ENCODE measurements at places on chromosomes 13 and 19. TPM values are rescaled to one million over a fixed set of nuclear protein-coding genes. Genes with fewer than 3 reads are reported as not detected.

DNA sequence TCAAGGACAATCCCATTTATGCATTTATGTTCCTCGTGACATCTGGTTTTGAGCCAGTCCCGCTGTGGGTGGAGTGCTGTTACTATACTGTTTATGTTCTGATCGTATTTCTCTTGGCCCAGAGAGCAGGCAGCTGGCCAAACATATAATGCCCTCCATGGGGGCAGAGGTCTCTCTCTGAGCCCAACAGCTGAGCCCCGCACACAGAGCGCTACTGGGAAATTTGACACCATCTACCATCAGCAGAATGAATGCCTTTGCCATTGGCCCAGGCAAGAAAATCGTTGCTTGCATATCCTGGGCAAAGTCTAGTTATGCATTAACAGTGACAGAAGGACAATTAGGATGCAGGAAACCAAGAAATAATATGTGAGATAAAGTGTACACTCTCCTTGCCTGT is 126.8 kb upstream of the CACNA1A start:
- DNase-seq: no peak
- no peaks in the 10 kb centered on the region for H3K4me1 ChIP-seq
- peaks cover 3% of the 10 kb centered on the region for H3K27me3 ChIP-seq
- H3K27ac ChIP-seq: no peak overlapping the region

GRCh38 chr19:7227735-7228134 is 66.5 kb downstream of the INSR start:
- H3K36me3 ChIP-seq: no peaks in the 10 kb centered on the region
- no peak overlapping the region for H3K4me3 ChIP-seq
- peaks cover 8% of the 10 kb centered on the region for H3K27me3 ChIP-seq

GRCh38 chr19:41426952-41427646 is at the start of gene B3GNT8:
B3GNT8 (minus strand) TSS chr19:41427374; CDS start chr19:41426778, 596 bp downstream.
- H3K4me1 ChIP-seq: peaks cover 17% of the 10 kb centered on the region
- DNase-seq: peak; percentile 71
- H3K27me3 ChIP-seq: no peaks in the 10 kb centered on the region
- peak within 1 kb of the TSS; percentile 97 for H3K27ac ChIP-seq

- DNase-seq: no peak
- H3K27me3 ChIP-seq: no peaks in the 10 kb centered on the region
- no peaks in the 10 kb centered on the region for H3K4me1 ChIP-seq
- no peaks in the 10 kb centered on the region for H3K36me3 ChIP-seq
- H3K4me3 ChIP-seq: no peak overlapping the region
- no peak overlapping the region for H3K27ac ChIP-seq
Observed at GRCh38 chr13:51776179-51776578, 27.8 kb downstream of the DHRS12 start.

GRCh38 chr19:32220951-32221350 is 124.5 kb upstream of the ZNF507 start:
- no peak overlapping the region for H3K4me3 ChIP-seq
- H3K27me3 ChIP-seq: peaks cover 37% of the 10 kb centered on the region
- H3K4me1 ChIP-seq: peaks cover 9% of the 10 kb centered on the region
- H3K27ac ChIP-seq: no peak overlapping the region
- H3K36me3 ChIP-seq: no peaks in the 10 kb centered on the region
- DNase-seq: no peak

GRCh38 chr19:33403973-33404304 is 30.4 kb downstream of the CEBPG start:
- H3K4me1 ChIP-seq: no peaks in the 10 kb centered on the region
- no peaks in the 10 kb centered on the region for H3K36me3 ChIP-seq
- no peak for DNase-seq
- H3K4me3 ChIP-seq: no peak overlapping the region

- no peak overlapping the region for H3K4me3 ChIP-seq
- no peaks in the 10 kb centered on the region for H3K4me1 ChIP-seq
- H3K27me3 ChIP-seq: peaks cover 6% of the 10 kb centered on the region
- no peak for DNase-seq
Observed at GRCh38 chr13:43200736-43201135, 177.3 kb downstream of the DNAJC15 start.

DNA sequence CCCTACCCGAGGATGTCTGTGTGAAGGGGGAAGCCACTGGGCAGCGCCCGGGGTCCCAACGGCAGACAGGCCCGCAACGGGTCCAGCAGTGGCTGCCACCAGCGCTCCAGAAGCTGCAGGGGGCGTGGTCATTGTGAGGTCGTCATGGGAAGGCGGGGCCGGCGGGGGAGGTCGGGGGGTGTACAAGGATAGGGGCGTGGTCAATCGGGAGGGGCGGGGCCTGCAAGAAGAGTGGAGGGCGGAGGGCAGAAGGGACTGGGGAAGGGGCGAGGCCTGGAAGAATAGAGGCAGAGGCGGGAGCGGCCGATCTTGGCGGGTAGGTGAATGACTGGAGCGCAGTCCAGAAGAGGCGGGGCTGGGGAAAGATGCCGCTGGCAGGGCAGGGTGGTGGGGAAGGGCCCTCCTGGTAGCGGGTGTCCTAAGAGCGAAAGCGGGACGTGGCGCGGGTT is 4.4 kb downstream of the FUZ start:
- no peaks in the 10 kb centered on the region for H3K27me3 ChIP-seq
- H3K4me1 ChIP-seq: peaks cover 31% of the 10 kb centered on the region
- H3K27ac ChIP-seq: peak overlapping the region; percentile 82
- peak overlapping the region; percentile 83 for H3K4me3 ChIP-seq

DNA sequence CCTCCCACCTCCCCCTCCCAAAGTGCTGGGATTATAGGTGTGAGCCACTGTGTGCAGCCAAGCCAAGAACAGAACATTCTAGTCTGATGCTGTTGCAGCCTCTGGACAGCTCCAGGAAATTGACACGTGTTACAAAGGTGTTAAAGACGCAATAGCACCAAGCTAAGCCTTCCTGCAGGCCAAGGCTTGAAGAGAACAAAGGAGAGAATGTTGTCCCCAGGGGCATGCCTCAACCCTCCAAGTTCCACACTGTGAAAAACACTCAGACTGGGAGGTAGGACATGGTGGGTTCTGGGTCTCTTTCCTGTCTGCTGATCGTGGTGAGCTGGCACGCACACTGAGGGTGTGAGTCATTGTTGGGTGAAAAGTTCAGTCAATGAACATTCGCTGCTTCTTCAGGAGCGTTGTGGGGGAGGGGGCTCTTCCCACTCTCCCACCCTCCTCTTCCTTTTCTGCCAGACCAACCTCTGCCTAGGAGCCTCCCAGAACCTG is 5.3 kb upstream of the PTPRS start:
- H3K27me3 ChIP-seq: peaks cover 20% of the 10 kb centered on the region
- H3K4me3 ChIP-seq: no peak overlapping the region
- no peaks in the 10 kb centered on the region for H3K36me3 ChIP-seq
- no peak for DNase-seq

- DNase-seq: peak; percentile 46
- peaks cover 18% of the 10 kb centered on the region for H3K4me1 ChIP-seq
- peaks cover 5% of the 10 kb centered on the region for H3K36me3 ChIP-seq
- H3K27me3 ChIP-seq: peaks cover 61% of the 10 kb centered on the region
- no peak overlapping the region for H3K27ac ChIP-seq
Observed at GRCh38 chr13:28494504-28494777, 487 bp downstream of the FLT1 start.

DNA sequence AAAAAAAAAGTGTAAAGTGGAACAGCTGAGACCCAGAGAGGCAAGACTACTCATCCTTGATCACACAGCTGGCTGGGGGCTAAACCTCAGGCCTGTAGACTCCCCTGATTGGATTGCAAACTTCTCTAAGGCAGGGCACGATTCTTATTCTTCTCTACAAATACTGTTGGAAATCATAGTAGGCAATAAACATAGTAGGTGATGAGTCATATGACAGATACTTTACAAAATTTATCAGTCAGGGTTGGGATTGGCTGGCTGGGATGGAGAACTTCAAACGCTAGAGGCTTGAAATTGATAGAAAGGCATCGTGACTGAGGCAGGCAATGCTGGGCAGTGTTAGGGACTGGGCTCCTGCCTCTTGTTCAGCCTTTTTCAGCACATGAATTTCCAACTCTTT is 5.9 kb upstream of the MATK start:
- H3K27me3 ChIP-seq: no peaks in the 10 kb centered on the region
- no peak overlapping the region for H3K4me3 ChIP-seq
- DNase-seq: no peak
- peaks cover 5% of the 10 kb centered on the region for H3K4me1 ChIP-seq
- H3K36me3 ChIP-seq: peaks cover 9% of the 10 kb centered on the region

- peaks cover 20% of the 10 kb centered on the region for H3K4me1 ChIP-seq
- peak; percentile 84 for DNase-seq
- H3K27me3 ChIP-seq: peaks cover 6% of the 10 kb centered on the region
- peak overlapping the region; percentile 99 for H3K4me3 ChIP-seq
- no peaks in the 10 kb centered on the region for H3K36me3 ChIP-seq
Observed at GRCh38 chr13:52617070-52618060, 24.9 kb upstream of the HNRNPA1L2 start.

GRCh38 chr13:95874286-95874685 is 178.9 kb downstream of the UGGT2 start:
- no peak for DNase-seq
- no peak overlapping the region for H3K27ac ChIP-seq
- H3K27me3 ChIP-seq: peaks cover 2% of the 10 kb centered on the region

GRCh38 chr13:108496362-108497210 is 132.8 kb upstream of the MYO16 start:
- H3K27me3 ChIP-seq: peaks cover 34% of the 10 kb centered on the region
- DNase-seq: no peak
- no peaks in the 10 kb centered on the region for H3K36me3 ChIP-seq
- no peak overlapping the region for H3K27ac ChIP-seq
- peaks cover 6% of the 10 kb centered on the region for H3K4me1 ChIP-seq

- no peak overlapping the region for H3K4me3 ChIP-seq
- H3K27ac ChIP-seq: no peak overlapping the region
- peaks cover 3% of the 10 kb centered on the region for H3K36me3 ChIP-seq
- H3K27me3 ChIP-seq: no peaks in the 10 kb centered on the region
- DNase-seq: no peak
Observed at GRCh38 chr13:113813749-113814434, 50.0 kb downstream of the GAS6 start.

DNA sequence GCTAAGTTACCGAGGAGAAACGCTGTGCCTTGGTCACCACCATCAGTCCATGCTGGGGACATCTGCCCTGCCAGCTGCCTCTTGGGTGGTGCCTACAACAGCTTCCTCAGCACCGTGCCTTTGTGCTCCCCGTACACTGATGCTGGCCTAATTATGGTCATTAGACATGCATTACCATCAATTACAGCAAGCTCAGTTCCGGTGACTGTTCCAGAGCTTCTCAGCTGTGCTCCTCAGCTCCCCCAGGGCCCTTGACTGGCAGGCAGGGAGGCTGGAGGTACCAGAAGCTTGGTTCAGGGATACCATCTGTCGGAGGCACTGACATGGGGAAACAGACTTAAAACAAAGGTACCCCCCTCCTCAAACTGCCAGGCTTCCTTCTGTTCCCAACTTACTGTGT is 40.2 kb downstream of the CILP2 start:
- H3K4me3 ChIP-seq: no peak overlapping the region
- no peaks in the 10 kb centered on the region for H3K27me3 ChIP-seq
- peaks cover 5% of the 10 kb centered on the region for H3K36me3 ChIP-seq
- DNase-seq: no peak

- peaks cover 8% of the 10 kb centered on the region for H3K27me3 ChIP-seq
- peaks cover 6% of the 10 kb centered on the region for H3K36me3 ChIP-seq
- peak overlapping the region; percentile 26 for H3K27ac ChIP-seq
- H3K4me3 ChIP-seq: no peak overlapping the region
- DNase-seq: no peak
Observed at GRCh38 chr19:6069268-6069791, 41.0 kb downstream of the RFX2 start.

- H3K27ac ChIP-seq: no peak overlapping the region
- peaks cover 6% of the 10 kb centered on the region for H3K27me3 ChIP-seq
- H3K4me3 ChIP-seq: no peak overlapping the region
Observed at GRCh38 chr19:43690444-43690843, 20.5 kb upstream of the PLAUR start.

GRCh38 chr13:109751477-109751876 is 34.9 kb downstream of the IRS2 start:
- H3K36me3 ChIP-seq: no peaks in the 10 kb centered on the region
- no peak for DNase-seq
- no peaks in the 10 kb centered on the region for H3K4me1 ChIP-seq
- no peak overlapping the region for H3K27ac ChIP-seq

GRCh38 chr19:21151460-21151859 is 9.6 kb downstream of the ZNF431 start:
- H3K27me3 ChIP-seq: no peaks in the 10 kb centered on the region
- DNase-seq: no peak
- peaks cover 11% of the 10 kb centered on the region for H3K4me1 ChIP-seq

DNA sequence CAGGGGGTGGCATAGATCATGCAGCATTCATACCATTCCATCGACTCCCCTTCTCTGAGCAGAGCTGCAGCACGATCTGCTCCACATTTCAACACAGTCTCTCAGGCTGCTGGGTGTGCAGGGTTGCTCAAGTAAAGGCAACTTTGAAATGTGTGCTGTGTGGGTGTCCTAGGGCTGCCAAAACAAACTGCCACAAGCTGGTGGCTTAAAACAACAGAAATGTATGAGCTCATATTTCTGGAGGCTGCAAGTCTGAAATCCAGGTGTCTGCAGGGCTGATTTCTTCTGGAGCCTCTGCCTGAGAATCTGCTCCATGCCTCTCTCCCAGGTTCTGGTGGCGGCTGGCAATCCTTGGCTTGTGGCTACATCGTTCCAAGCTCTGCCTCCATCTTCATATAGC is 63.7 kb upstream of the WDFY2 start:
- H3K36me3 ChIP-seq: no peaks in the 10 kb centered on the region
- H3K4me1 ChIP-seq: peaks cover 15% of the 10 kb centered on the region
- H3K27ac ChIP-seq: no peak overlapping the region
- DNase-seq: no peak
- H3K4me3 ChIP-seq: no peak overlapping the region

- no peaks in the 10 kb centered on the region for H3K36me3 ChIP-seq
- no peaks in the 10 kb centered on the region for H3K27me3 ChIP-seq
- no peak for DNase-seq
- H3K27ac ChIP-seq: no peak overlapping the region
- H3K4me3 ChIP-seq: no peak overlapping the region
Observed at GRCh38 chr13:90808838-90809237, 538.6 kb upstream of the MIR17HG start.

DNA sequence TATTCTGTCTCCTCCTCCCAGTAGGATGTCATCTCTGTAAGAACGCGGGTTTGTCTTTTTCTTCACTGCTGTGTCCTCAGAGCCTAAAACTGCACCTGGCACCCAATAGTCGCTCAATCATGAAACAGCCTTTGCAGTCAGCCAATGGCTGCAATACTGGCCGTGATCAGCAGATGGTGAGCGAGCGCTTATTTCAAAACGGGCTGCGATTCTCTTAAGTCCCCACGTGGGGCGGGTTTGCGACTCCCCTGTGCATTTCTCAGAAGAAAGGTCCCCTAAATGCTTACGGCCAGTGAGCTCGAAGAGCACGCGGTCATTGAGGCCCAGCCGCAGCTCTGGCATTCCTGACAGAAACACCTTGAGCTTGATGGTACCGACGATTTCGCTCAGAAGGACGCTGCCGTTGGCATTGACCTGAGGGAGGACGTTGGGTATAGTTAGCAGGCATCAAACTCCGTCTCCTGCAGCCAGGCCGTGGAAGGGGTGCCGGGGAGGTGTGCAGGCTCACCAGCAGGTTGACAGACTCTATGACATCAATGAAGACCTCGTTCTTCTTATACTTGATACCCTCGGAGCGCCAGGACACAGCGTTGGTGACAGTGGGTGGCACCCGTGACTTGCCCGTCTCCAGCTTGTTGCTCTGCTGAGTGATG is 6.0 kb downstream of the AP1M2 start:
- no peaks in the 10 kb centered on the region for H3K36me3 ChIP-seq
- H3K4me3 ChIP-seq: peak overlapping the region; percentile 33
- peak; percentile 89 for DNase-seq
- H3K27ac ChIP-seq: no peak overlapping the region
- H3K4me1 ChIP-seq: peaks cover 15% of the 10 kb centered on the region

F2RL3 gene
- total RNA-seq: 0.17 TPM

SLAIN1 gene
- 33.0 TPM for total RNA-seq

C1QTNF9B gene
- not detected for total RNA-seq

PCSK4 gene
- 6.7 TPM for total RNA-seq

DKKL1 gene
- total RNA-seq: not detected

SCGB2B2 gene
- 0.26 TPM for total RNA-seq

Measured in activated naive CD8-positive, alpha-beta T cell treated with anti-CD3 and anti-CD28 coated beads, Interleukin-2, amount 10 ng/mL, durations not matched to agents 7 days and 5 days (primary cell).